Skin of body (tissue), 3 donors: ENCODE measurements at places on chromosomes 11 and 22. TPM values are rescaled to one million over a fixed set of nuclear protein-coding genes. Genes with fewer than 3 reads are reported as not detected.

The KLHDC7B gene
- 0.30 TPM for total RNA-seq

The SCGB1C1 gene
- not detected for total RNA-seq

The OR8A1 gene
- total RNA-seq: not detected

The HBE1 gene
- total RNA-seq: 27.0 TPM

The HEPHL1 gene
- total RNA-seq: 4.9 TPM

The FOLH1 gene
- 1.5 TPM for total RNA-seq

The IGF2 gene
- 467 TPM for total RNA-seq

The OR2AG1 gene
- not detected for total RNA-seq

The FERMT3 gene
- 7.2 TPM for total RNA-seq

The CRYBA4 gene
- total RNA-seq: not detected

DNA sequence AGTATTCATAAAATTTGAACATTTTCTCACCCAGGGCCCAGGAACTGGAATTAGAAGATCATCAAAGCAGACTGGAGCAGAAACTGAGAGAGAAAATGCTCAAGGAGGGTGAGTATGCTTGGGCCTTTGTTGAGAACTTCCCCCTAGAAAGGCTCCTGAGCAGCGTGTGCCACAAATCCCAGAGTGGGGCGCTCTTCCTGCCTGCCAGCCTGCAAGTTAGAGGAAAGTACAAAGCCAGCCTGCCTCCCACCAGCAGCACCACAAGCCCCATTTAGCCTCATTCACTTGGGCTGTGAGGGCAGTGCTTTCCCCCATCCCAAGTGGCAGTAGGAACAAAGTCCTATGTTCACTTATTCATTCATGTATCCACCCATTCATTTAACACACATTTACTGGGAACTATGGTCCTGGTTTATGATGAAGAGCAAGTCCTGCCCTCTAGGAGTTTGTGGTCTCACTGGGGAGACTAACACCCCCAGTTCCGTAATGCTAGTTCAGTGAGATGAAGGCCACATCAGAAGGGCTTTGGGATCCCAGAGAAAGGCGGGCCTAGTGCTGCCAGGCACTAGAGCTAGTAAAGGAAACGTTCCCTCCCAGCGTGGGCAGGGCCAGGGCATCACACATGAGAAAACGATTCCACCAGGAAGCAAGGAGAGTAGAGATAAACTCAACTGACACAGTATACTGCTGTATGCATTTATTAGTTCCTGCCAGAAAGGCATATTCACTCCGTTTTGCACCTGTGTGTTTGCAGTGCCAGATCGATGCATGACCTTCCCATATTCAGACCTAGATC is 22.4 kb upstream of the PARVA start:
- DNase-seq: no peak

DNA sequence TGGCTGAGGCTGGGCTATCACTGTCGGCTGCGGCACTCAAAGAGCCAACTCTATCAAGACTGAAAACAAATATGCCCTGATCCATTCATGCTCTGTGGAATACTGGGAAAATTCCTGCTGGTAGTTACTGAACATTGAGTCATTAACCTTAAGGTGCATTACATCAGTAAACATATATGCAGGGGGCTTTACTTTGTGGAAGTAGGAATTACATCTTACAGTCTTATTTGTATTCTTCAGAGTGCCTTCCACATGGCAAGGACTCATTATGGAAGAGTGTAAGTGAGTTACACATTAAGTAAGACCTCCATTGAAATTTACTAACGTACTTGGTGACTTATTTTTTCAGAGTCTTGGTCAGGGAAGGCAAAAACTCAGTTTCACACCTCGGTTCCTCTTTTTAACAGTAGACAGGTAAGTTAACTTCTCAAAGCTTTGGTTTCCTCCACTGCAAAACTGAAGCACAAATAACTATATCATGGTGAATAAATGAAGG is 4.5 kb downstream of the OR5B21 start:
- DNase-seq: no peak

DNA sequence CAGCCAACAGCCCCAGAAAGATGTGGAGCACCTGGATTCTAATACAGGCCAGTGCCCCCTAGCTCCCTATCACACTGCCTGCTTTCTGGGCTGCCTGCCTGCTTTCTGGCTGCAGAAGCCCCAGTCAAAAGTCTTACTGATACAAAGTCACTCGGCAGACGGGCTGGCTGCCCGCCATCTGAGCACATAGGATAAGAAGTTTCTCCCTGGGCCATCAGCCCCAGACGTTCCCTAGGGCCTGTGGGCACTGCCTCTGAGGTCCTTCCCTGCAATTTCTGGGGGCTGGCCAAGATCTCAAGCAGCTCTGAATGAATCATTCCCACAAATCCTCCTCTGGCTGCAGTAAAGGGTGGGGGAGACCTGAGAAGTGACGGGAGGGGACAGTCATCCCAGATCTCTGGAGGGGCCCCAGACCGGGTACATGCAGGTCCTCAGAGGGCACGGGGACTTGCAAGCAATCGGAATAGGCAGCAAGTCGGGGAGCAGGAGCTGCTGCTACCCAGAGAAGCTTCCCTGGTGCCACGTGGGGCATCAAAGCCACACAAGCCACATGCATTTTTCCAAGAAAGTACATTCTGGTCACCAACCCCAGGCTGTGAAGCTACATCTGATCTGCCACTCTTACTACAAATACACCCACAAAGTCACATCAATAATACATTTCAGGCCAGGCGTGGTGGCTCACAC is 4.7 kb downstream of the TPST2 start:
- DNase-seq: no peak

GRCh38 chr11:121422675-121423074 is 29.4 kb upstream of the SORL1 start:
- DNase-seq: no peak

DNA sequence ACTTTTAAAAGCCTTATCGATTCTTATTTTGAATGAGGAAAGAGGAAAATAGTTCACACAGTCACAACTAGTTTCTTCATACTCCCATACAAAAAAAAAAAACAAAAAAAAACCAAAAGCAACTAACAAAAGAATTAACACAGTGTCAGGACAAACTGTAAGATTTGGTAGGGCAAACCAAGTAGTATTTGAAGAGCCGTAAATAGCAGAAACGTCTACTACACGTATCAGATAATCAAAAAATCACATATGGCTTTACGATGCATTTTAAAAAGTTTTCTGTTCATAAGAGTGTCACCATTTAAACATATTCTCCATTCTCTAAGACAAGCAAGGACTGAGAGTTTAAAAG is 2.3 kb downstream of the PICALM start:
- no peak for DNase-seq

- DNase-seq: no peak
These were observed 23.8 kb downstream of the AMPD3 start for GRCh38 chr11:10478574-10479550.

- DNase-seq: no peak
These were observed 51.6 kb upstream of the APOA1 start for GRCh38 chr11:116888884-116889549.

- DNase-seq: no peak
These were observed 7.6 kb downstream of the ATXN10 start for GRCh38 chr22:45678961-45679912.

- DNase-seq: no peak
These were observed 92.9 kb downstream of the TRAF6 start for GRCh38 chr11:36417154-36417553.

DNA sequence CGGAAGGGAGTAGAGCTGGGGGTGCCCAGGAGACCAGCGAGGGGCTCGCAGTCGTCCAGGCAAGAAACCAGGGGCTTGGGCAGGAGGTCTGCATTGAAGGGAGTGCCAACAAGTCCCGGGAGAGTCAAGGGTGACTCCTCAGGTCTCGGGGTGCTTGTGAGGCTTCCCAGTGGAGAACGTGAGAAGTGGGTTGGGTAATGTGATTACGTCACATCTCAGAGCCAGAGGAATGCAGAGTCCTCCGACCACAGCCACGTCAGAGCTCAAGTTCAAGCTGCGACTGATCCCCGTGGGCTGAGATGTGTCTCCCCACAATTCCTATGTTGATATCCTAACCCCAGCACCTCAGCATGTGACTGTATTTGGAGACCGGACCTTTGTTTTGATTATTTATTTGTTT is 89.7 kb upstream of the SHANK2 start:
- DNase-seq: no peak

DNA sequence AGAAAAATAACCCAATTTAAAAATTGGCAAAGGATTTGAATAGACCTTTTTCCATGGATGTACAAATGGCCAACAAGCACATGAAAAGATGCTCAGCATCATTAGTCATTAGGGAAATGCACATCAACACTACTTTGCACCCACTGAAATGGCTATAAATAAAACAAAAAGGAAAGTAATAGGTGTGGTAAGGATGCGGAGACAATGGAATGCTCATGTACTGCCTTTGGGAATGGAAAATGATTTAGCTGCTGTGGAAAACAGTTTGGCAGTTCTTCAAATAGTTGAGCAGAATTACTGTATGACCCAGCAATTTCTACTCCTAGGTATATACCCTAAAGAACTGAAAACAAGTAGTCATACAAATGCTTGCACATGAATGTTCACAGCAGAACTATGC is 37.4 kb downstream of the LARGE2 start:
- DNase-seq: no peak

GRCh38 chr11:10590218-10590915 is 21.9 kb upstream of the LYVE1 start:
- DNase-seq: peak; percentile 74

- no peak for DNase-seq
These were observed 3.9 kb upstream of the NCR3LG1 start for GRCh38 chr11:17347676-17348075.

DNA sequence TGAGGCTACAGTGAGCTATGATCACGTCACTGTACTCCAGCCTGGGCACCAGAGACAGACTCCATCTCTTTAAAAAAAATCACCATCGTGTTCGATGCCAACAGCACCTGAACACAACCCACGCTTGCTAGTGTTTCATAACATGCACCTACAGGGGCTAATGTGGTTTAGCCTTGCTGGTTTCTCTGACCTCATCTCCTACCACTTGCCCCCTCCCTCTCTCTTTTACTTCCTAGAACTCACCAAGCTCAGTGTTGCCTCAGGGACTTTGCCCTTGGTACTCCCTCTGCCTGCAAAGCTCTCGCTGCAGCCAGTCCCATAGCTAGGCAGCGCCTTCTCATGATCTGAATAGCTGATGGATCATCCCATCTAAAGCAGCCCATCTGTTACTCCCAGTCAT is 99.8 kb downstream of the FBXO7 start:
- DNase-seq: no peak

DNA sequence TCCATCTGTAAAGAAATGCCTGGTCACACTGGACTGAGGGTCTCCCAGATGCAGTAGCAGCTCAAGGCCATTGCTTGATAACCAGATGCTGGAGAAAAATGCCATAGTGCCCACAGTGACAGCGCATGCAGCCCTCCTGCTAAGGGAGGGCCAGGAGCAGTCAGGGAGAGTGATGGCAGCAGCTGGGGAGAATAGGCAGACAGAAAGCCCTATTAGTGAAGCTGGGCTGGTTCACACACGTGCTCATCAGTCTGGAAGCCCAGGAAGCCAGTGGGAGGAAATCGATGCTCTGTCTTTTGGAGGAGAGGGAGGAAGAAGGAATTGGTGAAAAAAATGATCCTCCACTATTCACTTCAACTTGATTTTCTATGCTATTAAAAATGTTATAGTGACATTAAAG is 82.9 kb downstream of the OSBP2 start:
- DNase-seq: no peak

- DNase-seq: no peak
These were observed 792.5 kb downstream of the BRD1 start for GRCh38 chr22:49034836-49035817.
